Stimulated activated effector memory CD8-positive, alpha-beta T cell treated with anti-CD3 and anti-CD28 coated beads, Interleukin-12 subunit alpha, Interleukin-12 subunit beta, amount 100 ng/mL, for 72 hours (primary cell): ENCODE measurements at places on chromosomes 13 and 19.
A peak's percentile ranks its signal among the peaks of the same experiment; 100 is the strongest.

- DNase-seq, result no peak
Measured at GRCh38 chr13:26449063-26449848, 108.2 kb upstream of the WASF3 start.

- no peak for DNase-seq
Measured at GRCh38 chr19:3356805-3357204, 9.6 kb upstream of the NFIC start.

GRCh38 chr13:31089649-31090048, 72.1 kb downstream of the HSPH1 start:
- DNase-seq, result no peak

- no peak for DNase-seq
Measured at GRCh38 chr19:3319643-3320353, 46.6 kb upstream of the NFIC start.

GRCh38 chr13:86792153-86792651, 879.0 kb upstream of the SLITRK5 start:
- no peak for DNase-seq

DNA sequence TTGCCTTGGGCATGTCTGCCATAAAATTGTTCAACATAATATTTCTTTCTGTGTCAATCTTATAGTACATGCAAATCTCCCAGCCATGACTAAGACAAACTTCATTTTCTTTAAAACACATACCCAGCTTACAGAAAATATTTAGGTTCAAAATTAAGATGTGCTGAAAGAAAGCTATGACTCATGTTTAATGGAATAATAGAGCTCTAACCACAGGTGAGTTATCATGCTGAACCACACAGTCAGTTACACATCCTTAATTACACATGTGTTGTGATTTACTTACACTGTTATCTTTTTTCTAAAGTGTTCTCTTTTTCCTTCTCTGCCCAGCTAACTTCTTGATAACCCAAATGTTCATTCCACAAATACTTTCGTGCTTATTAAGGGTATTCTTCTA, 1831.2 kb downstream of the OLFM4 start:
- DNase-seq, result no peak

- DNase-seq, result no peak
Measured at GRCh38 chr13:30338952-30339351, 31.6 kb upstream of the KATNAL1 start.

GRCh38 chr13:65727070-65727469, 1503.1 kb downstream of the PCDH9 start:
- no peak for DNase-seq

- DNase-seq, result peak; percentile 72
Measured at GRCh38 chr19:3801412-3802096, 15.4 kb upstream of the MATK start.

GRCh38 chr19:13228561-13228960, 78.3 kb downstream of the IER2 start:
- DNase-seq, result no peak

- no peak for DNase-seq
Measured at GRCh38 chr13:95235199-95235756, 66.0 kb downstream of the ABCC4 start.

- DNase-seq, result no peak
Measured at GRCh38 chr13:25689539-25689938, 317.8 kb downstream of the ATP8A2 start.

DNA sequence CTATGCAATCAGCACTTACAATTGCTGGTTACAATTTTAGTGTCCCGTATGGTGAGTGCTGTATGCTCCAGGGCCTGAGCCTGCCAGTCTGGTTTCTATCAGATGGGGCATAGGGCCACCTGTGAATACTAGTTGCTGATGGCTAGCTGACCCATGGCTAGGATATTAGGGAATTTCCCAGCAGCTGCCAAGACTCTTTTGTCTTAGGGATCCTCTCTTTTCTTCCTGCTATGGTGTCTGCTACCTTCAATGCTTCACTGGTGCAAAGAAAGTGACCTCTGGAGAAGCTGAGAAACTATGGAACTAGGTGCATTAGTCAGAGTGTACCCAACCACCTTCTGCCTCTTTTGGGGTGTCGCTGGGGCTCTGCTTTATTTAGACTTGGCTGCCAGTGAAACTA, 11.6 kb downstream of the CCDC169 start:
- DNase-seq, result no peak

DNA sequence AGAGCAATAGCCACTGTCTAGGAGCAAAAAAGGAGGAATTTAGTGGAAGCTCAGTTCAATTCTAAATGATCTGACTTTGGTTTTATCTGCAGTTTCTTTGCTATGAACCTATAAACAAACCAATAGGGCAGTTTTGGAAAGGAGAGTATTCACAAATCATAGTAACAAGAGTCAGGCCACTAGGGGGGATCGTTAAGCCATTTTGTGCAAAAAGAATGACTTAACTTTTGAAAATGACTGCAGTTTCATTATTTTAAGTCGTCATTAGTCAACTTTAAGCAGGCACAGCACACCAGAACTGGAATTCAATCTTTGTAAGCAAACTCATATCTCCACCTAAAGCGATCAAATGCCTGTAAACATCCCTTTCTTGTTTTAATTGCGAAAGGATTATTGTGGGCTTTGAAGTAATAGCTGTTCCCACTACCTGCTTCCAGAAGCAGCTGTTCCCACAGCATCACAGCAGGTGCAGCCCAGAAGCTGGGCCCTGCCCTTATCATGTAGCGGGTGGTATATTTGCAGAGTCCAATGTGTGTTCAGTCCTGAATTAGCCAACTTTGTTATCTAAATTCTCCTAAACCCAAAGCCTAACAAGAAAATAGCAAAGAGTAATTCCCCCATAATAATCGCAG, 51.5 kb downstream of the SOX21 start:
- no peak for DNase-seq

DNA sequence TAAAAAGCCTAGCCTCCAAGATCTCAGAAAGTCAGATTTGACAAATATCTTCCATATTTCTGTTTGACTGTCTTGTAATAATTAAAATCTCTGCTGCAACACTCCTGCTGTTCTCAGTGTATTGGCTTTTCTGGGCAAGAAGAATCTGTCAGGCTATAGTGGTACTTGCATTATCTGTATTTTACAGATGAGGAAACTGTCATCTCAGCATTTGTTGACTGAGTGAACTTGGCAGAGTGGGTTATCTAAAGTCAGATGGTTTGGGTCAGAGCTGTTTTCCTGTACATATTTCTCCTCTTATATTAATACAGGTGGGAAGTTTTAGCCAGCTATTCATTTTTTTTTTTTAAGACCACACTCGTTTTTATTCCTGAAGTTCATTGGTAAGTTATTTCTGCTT, 1378.2 kb upstream of the PCDH20 start:
- no peak for DNase-seq

DNA sequence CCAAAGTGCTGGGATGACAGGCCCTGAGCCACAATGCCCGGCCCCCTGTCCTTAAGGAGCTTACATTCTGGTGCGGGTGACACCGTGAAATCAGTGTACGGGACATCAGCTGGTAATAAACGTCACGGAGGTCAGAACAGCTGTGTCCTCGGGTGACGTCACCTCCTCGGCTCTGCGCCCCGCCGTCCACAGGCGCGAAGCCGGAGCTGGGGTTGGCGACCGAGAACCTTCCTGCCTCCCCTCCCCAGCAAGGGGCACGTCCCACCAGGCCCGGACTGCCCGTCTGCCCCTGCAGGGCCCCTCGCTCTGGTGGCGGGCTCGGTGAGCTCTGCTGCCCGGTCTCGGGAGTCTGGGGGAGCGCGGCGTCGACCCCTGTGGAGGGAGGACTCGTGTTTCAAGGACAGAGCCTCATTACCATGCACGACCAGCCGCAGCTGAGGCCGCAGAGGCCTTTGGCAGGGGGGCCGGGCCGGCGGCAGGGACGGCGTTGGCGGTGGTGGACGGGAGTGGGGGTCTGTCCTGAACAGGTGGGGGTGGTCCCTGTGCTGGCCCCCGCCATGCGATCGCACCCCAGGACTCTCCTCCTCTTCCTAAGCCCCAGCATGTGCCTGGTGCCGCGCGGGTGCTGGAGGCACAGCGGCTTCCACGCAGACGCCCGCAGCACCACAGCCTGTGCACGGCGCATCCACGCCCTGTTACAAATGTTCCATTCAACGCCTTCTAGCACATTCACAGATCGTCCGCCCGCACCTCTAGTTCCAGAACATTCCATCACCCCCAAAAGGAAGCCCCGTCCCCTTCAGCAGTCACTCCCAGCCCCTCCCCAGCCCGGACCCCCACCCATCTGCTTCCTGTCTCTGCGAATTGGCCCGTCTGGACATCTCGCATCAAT, 5.4 kb downstream of the LINGO3 start:
- DNase-seq, result no peak

GRCh38 chr13:97505017-97505416, 71.0 kb downstream of the RAP2A start:
- no peak for DNase-seq

DNA sequence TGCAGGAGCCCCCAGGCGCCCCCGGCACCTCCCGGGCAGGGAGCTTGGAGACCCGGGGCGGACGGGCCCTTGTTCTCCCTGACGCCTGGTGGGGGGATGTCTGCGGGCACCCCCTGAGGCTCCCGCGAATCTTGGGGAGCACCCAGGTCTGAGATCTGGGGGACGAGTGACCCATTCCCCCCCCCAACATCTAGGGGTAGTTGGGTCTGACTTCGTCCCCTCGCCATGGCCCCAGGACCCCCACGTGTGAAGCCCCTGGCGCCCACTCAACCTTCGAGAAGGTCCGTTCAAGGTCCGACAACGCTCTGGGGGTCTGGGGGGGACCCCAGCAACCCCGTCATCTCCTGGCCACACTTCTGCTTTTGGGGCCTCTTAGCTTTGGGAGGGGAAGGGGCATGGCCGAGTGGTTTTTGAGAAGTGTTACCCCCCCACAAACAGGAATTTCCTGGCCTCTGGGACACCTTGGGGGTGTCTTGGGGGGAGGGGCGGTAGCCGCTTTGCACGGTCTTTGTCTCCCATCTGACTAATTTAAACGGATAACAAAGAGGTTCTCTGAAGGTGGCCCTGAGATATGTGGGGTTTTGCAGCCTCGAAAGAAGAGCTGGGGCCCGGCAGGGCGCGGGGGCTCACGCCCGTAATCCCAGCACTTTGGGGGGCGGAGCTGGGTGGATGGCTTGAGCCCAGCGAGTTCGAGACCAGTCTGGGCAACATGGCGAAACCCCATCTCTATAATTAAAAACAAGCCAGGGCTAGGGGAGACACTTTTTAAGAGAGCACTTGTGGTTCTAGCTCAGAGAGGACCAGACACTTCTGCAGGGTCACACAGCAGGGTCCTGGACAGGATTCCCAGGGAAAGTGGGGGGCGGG, 608 bp downstream of the CNN2 start:
- DNase-seq, result peak; percentile 73

- peak; percentile 18 for DNase-seq
Measured at GRCh38 chr19:16266586-16266942, 58.1 kb upstream of the KLF2 start.

DNA sequence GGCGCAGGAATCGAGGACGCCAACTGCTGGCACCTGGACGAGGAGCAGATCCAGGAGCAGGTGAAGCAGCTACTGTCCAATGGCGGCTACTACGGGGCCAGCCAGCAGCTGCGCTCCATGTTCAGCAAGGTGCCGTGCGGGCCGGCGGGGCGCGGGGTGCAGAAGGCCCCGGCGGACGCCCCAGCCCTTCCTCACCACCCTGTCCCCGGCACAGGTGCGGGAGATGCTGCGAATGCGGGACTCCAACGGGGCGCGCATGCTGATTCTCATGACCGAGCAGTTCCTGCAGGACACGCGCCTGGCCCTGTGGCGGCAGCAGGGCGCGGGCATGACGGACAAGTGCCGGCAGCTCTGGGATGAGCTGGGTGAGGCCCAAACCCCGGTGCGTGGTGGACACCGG, 13.6 kb downstream of the ZSWIM4 start:
- no peak for DNase-seq

DNA sequence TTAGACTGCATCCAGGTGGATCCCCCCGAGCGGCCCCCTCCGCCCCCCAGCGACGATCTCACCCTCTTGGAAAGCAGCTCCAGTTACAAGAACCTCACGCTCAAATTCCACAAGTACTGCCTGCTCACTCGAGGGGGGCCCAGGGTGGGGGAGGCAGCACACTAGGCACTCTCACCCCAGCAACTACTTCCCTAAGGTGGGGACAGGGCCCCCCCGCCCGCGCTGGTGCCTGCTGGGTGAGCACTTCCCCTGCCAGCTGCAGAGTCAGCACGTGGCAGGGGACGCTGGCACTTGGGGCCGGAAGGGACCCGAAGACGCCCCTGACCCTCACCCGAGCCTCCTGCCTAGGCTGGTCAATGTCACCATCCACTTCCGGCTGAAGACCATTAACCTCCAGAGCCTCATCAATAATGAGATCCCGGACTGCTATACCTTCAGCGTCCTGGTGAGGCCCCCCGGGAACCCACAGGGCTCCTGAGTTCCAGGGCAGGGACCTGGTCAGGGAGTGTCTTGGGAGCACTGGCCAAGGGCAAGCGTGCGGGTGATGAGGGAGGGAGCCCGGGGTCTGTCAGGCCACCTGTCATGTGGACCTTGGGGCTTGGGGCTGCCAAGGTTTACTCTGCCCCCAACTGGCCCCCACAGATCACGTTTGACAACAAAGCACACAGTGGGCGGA, 5.2 kb downstream of the MCOLN1 start:
- DNase-seq, result no peak

DNA sequence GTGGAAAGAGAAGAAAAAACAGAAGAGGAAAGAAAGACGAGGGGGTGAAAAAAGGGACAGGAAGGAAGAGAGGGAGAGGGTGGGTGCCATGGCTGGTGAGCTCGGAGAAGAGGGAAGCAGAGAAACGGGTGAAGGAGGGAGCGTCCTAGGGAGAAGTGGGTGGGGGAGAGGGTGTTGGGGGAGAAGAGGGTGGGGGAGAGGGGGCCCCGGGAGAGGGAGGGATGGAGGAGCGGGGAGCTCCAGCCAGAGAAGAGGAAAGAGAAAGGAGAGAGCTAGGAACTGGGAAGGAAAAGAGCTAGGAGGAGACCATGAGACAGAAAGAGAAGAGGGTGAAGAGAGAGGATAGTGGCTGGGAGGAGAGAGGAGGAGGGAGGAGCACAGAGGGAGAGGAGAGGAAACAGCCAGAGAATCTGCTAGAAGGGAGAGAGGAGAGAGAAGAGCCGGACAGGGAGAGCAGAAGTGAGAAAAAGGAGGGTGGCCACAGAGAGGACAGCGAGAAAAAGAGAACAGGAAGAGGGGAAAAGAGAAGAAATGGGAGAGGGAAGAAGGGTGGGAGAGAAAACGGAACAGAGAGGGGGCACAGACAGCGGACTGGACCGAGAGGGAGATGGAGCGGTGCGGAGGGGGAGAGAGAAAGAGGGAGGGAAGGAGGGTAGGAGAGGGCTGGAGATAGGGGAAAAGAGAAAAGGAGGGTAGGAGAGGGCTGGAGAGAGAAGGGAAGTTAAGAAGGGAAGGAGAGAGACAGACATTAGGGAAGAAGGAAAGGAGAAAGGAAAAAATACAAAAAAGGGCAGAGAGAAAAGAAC, 11.9 kb upstream of the GARIN5A start:
- no peak for DNase-seq

GRCh38 chr13:95948656-95949055, 104.5 kb downstream of the UGGT2 start:
- no peak for DNase-seq
